ENCODE measurements at places on chromosomes 3 and 15.

- DNase-seq: no peak
These were observed 375.0 kb downstream of the MECOM start for GRCh38 chr3:169288553-169288952.

GRCh38 chr15:56082263-56082761 is 88.9 kb upstream of the NEDD4 start:
- DNase-seq: no peak

- DNase-seq: no peak
These were observed 17.8 kb downstream of the SPATA12 start for GRCh38 chr3:57078344-57078634.

DNA sequence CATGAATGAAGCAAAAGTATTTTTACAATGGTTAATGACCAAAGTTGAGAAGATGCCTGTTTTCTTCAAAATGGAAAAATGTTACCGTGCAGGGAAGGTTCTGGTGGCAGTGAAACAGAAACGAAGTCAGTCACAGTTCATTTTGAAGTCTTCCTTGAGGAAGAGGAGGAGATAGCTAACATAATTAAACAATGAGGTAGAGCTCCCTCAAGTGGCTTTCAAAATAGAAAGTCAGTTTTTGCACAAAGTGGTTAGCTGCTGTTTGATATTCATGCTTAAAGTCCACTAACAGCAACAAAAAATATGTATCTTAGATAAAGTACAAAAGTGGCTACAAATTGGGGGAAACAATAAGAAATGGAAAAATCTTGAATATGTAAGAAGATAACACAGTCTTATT is 87.3 kb downstream of the TFG start:
- no peak for DNase-seq

GRCh38 chr15:25863111-25863967 is at the start of gene ATP10A:
Gene ATP10A, minus strand, starts transcription at chr15:25863327. Its CDS starts 231 bp downstream, at chr15:25863096.
- peak; percentile 64 for DNase-seq

- no peak for DNase-seq
These were observed 34.9 kb downstream of the AMOTL2 start for GRCh38 chr3:134339331-134339730.

GRCh38 chr3:29683018-29683993 is 402.4 kb downstream of the RBMS3 start:
- no peak for DNase-seq

GRCh38 chr3:194518652-194519051 is 31.9 kb upstream of the ATP13A3 start:
- DNase-seq: no peak

DNA sequence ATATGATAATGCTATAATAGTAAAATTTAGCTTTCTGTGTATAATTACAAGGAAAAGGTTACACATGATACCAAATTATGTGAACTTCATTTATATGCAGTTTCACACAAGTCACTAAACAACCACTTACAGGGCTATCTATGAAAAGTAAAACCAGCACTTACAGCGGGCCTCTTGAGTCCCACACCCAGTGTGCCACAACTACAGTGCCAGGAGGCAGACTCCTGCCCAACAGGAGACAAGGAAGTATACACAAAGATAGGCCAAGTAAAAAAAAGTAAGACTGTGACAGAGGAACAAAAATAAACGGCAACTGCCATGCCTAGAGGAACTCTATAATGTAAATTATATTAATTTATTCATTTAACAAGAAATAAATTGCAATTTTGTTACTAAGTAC is 53.4 kb upstream of the NEK10 start:
- DNase-seq: no peak

DNA sequence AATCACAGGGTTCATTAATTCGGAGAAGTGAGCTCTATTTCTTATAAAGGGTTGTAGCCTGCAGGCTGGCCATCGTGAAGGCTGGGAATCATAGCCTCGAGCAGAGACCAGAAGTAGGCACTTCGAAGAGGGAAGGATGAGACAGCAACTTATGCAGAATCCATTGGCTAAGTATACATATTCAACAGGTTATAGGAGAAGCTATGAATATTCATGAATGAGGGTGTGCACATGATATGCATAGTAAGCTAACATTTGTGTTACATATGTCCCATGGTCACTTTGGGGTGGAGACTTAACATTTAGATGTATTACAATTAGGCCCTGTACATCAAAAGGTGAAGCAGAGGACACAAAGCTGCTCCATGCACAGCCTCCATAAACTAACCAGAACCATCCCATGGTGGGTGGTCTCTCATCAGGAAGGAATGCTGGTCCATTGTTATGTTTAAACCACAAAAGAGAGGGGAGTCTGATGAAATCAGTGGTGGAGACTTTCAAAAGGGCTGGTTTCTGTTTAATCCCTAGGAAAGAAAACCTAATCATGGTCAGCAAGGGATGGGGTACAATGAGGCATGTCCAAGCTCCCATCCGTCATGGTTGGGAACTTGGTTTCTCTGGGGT is 80.8 kb upstream of the FHIT start:
- DNase-seq: no peak

DNA sequence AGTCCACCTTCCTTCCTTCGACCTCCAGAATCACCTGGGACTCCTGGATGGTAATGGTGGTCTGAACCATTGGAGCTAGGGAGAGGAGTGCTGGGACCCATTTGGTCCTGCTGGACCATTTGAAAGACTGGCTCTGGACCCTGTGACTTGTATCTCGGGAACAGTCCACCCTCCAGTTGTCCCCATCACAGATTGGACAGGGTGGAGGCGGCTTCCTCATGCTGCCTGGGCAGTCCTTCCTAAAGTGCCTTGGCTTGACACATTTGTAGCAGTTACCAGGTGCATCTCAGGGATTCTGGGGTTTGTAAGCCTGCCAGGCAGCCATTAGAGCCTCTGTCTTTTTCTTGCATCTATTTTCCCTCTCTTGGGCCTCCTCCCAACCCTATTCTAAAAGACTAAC is 758.1 kb downstream of the NAALADL2 start:
- DNase-seq: no peak

GRCh38 chr15:36953346-36953745 is 147.0 kb downstream of the MEIS2 start:
- no peak for DNase-seq

DNA sequence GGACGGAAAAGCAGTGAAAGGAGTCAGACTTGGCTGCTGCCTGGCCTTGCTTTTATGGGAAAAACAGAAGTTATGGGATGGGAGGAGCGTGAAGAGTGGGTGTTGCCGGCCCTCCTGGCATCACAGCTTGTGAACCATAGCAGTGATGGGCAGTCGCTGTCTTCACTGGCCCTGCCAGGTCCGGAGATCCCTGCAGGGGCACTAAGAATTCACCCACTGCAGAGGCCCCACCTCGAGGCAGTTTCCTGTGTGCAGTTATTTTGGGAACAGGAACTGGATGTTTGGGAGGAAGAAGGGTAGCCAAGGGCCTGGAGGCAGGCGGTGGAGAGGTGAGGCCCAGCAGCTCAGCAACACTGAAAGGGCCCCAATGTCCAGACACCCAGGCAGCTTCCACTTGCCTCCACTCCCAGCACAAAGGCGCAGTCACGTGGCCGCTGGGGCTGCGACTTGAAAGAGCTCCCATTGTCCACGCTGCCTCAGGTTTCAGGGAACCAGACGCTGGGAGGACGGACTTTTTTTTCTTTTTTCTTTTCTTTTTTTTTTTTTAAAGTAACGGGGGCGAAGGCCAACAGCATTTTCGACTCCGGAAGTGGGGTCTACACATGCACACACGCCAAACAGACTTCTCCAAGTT is 255.6 kb downstream of the ZNF621 start:
- no peak for DNase-seq

DNA sequence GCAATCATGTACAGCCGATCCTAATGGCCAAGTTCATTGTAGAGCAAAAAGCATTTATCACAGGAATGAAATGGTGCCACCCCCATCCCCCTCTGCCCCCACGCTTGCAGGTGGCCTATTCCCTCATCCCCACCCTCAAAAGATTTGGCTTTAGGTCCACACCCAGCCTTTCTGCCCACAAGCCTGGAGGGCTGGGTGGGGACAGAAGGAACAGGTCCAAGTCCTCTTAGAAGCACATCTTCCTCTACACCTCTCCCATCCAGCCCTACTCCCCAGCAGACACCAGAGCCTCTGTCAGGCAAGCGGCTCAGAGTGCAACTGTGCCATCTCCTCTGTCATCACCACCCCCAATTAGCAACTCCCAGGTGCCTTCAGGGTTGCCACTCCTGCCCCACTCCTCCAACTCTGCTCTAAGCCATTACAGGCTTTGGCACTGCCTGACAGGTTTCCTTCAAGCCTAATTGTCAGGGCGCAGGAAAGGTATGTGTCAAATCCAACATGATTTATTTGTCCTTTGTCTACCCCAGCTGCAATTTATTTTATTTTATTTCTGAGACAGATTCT is 49.4 kb downstream of the DAPK2 start:
- no peak for DNase-seq

- no peak for DNase-seq
These were observed 8.0 kb downstream of the TMIE start for GRCh38 chr3:46709157-46709654.

- no peak for DNase-seq
These were observed 24.6 kb upstream of the APEH start for GRCh38 chr3:49649576-49649975.

- no peak for DNase-seq
These were observed 26.0 kb upstream of the MAGEF1 start for GRCh38 chr3:184737641-184738505.

DNA sequence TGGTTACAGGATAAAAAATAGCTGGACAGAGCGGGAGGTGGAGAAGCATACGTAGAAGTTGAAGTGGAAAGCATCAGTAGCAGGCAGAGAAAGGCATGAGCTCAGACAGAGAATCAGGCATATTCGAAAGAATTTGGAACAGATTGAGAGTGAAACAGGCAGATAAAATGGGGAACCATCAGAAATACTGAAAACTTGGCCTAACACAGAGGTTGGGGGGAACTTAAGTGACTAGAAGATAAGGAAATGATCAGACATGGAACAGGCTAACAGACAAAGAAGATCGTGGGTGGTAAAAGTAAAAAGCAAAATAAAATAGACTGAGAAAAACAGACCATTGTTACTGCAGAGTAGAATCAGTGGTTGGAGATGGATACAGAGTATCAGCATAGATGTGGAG is 32.9 kb downstream of the GTF2E1 start:
- no peak for DNase-seq

DNA sequence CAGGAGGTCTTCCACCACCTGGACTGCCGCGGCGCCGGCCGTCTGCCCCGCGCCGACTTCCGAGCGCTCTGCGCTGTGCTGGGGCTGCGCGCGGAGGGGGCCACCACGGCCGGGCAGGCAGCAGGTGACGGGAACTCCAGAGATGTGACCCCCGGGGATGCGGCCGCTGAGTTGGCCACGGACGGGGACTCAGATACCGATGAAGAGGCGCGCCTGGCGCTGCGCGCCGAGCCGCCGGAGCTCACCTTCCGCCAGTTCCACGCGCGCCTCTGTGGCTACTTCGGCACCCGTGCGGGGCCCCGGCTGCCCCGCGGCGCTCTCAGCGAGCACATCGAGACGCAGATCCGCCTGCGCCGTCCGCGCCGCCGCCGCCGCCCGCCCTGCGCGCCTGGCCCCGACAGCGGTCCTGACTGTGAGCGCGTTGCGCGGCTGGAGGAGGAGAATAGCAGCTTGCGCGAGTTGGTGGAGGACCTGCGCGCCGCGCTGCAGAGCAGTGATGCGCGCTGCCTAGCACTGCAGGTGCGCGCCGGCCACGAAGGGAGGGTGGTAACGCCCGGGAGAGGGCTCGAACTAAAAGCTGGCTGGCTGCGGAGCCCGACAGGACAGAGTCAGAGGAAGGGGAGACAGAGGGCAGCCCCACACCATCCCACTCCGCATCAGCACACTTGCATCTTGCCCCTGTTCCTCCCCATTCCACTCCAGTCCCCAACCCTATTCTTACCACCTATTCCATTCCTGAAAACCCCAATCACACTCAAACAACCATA is 885 bp downstream of the EFCC1 start:
- peak; percentile 23 for DNase-seq

- no peak for DNase-seq
These were observed 59.9 kb upstream of the PPIB start for GRCh38 chr15:64222573-64223366.

DNA sequence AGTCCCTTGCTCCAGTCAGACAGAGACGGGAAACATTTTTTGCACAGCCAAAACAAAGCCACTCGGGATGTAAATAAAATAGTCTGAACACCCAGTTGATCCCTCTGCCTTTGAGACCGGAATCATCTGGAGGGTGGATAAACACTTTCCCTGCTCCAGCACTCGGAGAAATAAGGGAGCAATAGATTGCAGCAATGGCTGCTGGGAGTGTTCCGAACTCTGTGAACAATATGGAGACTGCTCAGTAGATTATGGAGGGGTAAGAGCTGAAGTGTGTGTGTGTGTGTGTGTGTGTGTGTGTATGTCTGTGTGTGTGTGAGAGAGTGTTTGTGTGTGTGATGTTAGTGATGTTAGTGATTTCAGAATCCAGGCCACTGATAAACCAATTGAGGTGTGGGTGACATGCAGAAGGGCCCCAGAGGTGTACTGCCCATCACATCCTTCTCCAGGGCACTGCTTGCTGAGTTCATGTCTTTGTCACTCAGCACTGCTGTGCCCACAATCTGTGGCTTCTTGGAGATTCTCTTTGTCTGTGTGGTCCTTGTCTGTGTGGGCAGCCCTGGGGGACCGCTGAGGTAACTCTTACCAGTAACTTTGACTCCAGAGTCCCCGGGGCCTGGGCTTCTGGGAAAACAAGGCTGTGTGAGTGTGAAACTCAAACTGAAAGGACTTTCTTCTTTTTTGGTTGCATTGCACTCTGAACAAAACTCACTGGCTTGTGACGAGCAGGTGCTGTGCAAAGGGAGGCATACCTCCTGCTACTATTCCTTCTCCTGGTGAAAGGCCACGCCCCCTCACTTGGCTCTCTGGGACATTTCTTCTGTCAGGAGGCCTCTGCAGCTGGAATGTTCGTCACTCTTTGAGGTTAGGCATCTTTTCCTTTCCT is 23.0 kb downstream of the CRYGS start:
- DNase-seq: no peak

- DNase-seq: no peak
These were observed 810 bp downstream of the PTPRG start for GRCh38 chr3:61562042-61562720.

DNA sequence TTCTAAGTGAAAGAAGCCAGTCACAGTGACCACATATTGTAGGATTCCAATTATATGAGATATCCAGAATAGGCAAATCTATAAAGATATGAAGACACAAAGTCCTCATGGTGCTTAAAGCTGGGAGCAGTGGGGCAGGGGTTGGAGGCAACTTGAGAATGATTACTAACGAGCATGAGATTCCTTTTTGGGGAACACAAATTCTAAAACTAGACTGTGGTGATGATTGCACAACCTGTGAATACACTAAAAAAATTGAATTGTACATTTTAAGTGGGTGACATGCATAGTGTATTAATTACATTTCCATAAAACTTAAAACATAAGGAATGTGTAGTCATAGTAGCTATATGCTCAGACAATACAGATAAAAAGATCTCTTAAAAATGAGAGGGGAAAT is 103.2 kb downstream of the DPH6 start:
- DNase-seq: no peak

- DNase-seq: no peak
These were observed 50.1 kb downstream of the SETD2 start for GRCh38 chr3:47113669-47114365.

Measured in T-cell (primary cell).